ENCODE measurements at places on chromosomes 12 and 14. TPM values are rescaled to one million over a fixed set of nuclear protein-coding genes. Genes with fewer than 3 reads are reported as not detected.

JDP2 gene
- total RNA-seq = 0.61 TPM

TMCC3 gene
- total RNA-seq = 1.0 TPM

SLC38A1 gene
- 161 TPM for total RNA-seq

DAO gene
- not detected for total RNA-seq

OVCH1 gene
- not detected for total RNA-seq

ARHGEF25 gene
- total RNA-seq = 1.5 TPM

ACOT4 gene
- 1.8 TPM for total RNA-seq

RNF212B gene
- total RNA-seq = not detected

SYT1 gene
- not detected for total RNA-seq

CFL2 gene
- 6.6 TPM for total RNA-seq

RFX4 gene
- not detected for total RNA-seq

Measured in activated T-helper 17 cell treated with anti-CD3 and anti-CD28 coated beads, Interleukin-2, amount 50 U/mL, for 72 hours (primary cell).